ENCODE measurements at places on chromosomes 2 and 18.

DNA sequence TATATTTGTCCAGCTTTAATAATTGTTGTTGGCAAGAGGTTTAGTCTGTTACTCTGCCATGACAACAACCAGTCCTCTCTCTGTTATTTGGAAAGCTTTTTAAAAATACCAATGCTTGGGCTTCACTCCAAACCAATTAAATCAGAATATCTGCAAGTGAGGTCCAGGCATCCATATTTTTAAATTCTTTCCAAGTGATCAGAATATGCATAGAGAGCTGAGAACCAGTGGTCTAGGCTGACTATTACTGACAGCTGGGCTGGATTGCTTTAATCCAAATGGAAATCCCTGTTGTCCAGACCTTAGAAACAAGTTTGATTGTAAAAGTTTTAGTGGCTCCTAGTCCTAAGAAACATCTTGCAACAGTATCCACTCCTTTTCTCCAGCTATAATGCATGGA, 1059.7 kb upstream of the ACVR2A start:
- DNase-seq = no peak

DNA sequence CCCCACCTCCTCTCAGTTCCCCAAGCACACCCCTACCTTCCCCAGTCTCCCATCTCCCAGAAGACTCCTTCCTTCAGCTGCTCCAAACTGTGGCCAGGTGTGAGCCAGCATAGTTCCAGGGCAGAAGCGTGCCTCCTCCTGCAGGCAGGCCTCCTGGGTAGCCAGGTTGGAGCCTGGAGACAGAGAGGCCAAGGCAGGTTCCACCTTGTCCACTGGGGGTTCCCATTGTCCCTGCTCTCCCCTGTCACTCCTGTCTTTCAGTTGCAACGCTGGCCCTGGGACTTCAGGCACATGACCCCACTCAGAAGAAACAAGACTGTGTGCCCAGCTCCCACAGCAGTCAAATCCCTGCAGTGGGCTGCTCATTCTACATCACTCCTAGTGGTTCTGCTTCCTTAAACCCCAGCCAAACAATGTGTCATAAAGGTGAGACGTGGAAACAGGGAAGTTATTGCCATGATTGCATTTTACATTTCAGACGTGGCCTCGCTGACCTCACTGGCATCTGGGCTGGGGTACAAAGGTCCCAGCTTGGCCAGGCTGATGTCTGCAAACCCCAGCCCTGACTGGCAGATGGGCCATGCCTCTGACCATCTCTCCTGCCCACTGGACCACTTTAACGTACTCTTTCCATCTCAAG, 96.5 kb upstream of the BOD1L2 start:
- no peak for DNase-seq

DNA sequence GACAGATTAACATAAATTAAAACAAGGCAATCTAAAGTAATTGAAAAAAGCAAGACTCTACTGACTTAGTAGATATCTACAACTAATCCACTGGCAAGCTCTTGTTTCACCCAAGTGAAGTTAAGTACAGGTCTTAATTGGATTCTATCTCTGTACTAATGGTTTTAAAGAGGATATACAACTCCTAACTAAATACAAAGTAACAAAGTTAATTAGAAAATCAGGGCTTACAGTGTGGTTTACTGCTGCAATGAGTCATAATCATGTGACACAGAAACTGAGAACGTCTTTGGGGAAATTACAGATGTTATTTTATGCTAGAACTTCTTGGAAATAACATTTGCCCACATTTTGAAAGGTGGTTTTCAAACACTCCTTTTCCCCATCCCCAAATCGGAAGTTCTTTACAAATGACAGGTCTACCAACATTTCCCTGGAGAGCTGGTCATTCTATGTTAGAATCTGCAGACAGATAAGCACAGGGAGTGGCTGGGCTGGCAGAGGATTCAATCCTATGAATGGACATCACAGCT, 245.3 kb downstream of the STK39 start:
- no peak for DNase-seq

- no peak for DNase-seq
Measured at GRCh38 chr18:65934874-65935273, 184.1 kb downstream of the CDH7 start.

DNA sequence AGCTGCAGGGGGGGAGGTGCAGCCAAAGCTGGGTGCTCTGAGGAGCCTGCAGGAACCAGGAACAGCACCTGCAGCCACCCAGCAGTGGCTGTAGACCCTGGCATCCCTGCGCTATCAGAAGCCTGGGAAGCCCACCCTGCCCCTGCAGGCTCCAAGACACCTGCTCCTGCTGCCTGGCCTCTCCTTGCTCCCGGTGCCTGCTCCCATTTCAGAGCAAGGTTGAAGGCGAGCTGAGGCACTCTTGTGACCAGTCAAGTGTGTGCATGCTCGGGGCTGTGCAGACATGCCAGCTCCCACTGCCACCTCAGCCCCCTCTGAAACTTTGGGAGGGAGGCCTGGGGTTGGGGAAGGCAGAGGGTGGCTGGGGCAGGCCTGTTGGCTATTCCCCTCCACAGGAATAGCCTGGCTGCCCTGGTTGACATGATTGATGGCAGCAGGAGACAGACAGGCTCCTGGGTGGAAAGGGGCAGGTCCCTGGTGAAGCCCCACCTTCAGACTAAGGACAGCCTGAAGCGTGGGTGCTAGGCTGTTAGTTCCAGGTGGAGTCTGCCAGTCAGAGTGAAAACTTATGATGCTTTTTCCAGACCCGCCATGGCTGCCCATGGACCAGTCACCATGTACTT, 151.4 kb downstream of the MBD5 start:
- no peak for DNase-seq

All from AG04449 (cell line).